ENCODE measurements at places on chromosomes 4 and X.

GRCh38 chrX:139200793-139201192 is 329.7 kb upstream of the F9 start:
- DNase-seq = no peak

DNA sequence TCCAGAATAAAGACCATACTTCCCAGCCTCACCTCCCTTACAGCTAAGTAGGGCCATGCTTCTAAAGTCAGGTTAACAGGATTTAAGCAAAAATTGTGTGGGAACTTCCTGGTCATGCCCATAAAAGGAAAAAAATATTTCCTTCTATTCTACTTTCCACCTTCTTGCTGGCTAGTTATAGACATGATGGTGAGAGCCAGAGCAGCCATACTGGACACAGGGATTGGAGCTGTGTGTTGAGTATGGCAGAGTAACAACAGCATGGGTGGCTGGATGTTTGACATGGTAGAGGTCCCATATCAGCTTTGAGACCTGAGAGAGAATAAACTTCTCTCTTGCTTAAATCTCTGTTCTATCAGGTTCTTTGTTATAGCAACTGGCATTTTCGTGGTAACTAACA is 15.1 kb upstream of the CBR4 start:
- no peak for DNase-seq

- no peak for DNase-seq
These were observed 11.8 kb downstream of the FGFR3 start for GRCh38 chr4:1804638-1805492.

DNA sequence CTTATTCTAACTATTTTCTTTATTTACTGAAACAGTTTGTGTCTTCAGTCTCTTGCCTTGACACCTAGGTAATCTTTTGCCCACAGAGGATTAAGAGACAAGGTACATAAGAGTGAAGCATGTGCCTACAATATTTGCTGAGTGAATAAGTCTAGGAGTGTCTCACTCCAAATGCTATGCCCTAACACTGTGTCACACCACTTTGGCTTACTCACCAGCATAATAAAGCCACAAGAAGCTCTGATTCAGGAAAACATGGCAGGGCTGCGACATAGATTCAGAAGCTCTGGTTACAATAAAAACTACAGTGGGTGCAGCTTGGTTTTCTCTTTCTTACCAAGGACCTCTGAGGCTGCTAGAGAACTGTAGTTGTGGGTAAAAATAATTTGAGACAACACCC is 127.1 kb downstream of the RBM46 start:
- DNase-seq = no peak

DNA sequence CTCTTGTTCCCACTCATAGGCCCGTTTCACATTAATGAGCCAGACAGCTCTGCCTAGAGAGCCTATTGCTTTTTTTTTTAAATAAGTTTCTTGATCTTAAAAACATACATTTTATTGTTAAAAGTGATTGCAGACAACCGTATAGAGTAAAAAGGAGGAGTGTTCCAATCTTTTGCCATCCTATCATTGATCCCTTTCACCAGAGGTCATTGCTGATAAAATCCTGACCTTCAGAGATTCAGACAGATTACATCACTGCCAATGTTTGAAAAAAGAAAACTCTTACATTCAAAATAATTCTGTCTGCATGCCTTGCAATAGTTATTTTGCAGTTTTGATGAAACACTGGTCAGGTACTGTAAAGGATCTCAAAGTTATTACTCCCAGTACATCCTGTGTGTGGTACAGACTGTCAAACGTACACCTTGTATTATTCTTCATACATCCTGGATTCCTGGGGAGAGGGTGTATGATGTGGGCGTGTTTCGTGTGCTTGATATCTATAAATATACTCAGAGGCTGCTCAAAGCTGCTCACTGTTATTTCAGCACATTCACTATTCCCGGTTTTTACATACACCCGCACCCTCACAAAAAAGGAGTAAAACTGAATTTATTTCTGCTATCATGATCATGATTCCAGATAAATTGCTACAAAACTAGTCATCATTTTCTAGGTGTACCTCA is 15.4 kb upstream of the KLHL2 start:
- DNase-seq = no peak

GRCh38 chr4:169934794-169935429 is 91.3 kb downstream of the MFAP3L start:
- no peak for DNase-seq

GRCh38 chrX:114970806-114971205 is 46.6 kb downstream of the IL13RA2 start:
- no peak for DNase-seq

GRCh38 chrX:94401426-94401825 is 727.4 kb downstream of the FAM133A start:
- no peak for DNase-seq

DNA sequence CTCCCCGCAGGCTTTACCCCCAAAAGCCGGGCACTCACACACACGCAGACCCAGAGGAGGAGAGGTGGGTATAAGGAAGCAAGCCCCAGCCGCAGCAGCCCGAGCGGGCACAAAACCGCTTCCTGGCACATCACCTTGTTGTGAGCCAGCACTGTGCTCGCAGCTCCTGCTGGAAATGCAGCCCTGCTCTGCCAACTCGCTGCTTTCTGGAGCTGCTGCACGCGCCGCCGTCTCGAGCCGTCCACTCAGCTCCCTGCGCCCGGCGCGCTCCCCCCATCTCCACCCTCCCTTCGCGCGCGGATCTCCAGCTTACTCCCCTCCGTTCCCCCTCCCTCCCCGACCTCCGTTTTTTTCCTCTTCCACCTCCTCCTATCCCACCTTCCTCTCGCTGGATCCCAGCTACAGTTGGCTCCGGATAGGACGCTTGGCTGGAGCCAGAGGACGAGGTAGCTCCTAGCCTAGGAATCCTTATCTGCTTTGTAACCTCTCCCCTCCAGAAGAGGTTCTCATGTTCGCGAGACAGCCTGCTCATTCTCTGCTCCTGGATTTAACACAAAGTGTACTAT is at the start of gene SPOCK3:
Gene SPOCK3, minus strand, starts transcription at position 179 of the 566 bp plus-strand sequence.
- no peak for DNase-seq
